ENCODE measurements at places on chromosomes 12 and 14.

DNA sequence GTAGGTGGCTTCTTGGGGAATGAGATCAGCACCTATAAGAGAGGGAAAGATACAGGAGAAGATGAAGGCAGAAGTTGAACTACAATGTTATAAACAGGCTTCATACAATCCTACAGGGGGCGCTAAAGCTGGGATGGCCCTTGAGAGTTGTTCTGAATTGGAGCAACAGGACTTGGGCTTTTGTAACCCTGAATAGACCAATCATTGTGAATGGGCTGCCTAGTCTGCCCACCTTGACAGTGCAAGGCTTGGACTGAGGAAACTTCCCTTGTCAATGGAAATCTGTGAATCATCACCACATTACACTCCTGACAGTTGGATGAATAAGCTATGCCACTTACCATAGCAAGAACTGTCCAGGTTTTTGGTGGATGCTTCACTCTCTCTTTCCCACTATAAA lies 306.1 kb downstream of the KCNC2 start:
- ATAC-seq = no peak

GRCh38 chr14:21704338-21704737 lies 30.7 kb upstream of the OR4E1 start:
- ATAC-seq = no peak

GRCh38 chr12:83083616-83084015 lies 396.9 kb downstream of the TMTC2 start:
- no peak for ATAC-seq

DNA sequence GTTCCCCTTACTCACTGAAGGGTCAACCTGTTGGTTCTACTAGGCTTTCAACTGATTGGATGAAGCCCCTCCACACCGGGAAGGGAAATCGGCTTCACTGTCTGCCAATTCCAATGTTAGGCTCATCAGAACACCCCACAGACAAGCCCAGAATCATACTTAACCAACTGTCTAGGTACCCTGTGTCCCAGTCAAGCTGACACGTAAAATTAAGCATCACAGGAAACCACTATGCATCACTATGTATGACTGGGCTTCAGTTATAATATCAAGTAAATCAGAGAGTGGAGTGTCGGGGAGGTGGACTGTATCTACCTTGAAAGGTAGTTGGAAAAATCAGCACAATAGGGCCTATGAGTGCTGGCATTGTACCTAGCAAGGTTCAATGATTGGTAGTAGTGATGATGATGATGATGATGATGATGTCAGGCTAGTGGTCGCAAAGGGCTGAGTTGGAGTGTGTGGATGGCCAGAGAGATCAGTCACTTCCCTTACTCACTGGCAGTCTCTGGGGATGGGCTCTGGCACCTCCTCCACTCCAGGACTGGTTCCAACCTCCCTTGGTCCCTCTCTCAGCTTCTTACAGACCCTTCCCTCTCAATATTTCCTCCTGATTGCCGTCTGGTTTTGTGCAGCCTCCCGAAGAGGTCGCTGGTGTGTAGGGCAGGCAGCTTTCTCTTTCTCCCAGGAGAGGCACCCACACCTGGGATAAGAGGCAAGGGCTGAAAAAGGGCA lies 3.3 kb upstream of the ATG101 start:
- no peak for ATAC-seq

DNA sequence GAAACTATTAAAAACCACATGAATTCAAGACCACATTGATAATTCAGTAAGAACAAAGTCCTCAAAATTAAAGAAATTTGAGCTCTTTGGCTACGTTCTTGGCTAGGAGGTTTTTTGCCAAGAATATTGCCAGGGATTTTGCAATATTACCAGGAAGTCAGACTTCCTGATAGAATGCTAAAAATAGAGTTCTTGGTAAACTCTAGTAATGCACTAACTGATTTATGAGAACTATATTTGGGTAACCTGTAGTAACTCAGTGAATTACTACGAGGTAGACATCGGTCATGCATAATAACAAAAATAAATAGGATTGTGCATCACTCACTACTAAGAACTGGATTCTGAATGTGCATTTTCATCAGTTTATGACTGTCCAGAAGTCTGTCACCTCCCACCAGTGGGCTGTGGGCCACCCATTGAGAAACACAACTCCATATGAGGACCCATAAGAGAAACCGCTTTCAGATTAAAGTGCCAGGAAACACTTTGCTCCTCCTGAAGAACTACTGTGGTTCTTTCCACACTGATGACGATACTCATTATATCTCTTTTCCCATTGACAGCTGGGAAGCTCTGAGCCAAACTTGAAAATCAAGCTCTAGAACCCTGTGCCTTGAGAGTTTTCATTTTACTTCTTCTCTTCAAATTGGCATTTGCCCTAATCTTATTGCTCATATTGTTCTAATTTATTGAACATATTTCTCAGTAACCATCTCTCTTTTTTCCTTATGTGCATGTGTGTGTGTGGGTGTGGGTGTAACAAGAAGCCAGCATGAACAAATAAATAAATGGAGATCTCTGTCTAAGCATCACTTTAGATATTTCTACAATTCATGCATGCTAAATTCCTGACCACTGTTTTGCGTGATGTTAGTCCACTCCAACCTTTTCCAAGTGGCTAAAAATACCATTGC lies 116.6 kb downstream of the BCL11B start:
- ATAC-seq = no peak

- ATAC-seq = no peak
These were observed 186.5 kb downstream of the KCNA5 start for GRCh38 chr12:5230156-5230555.

DNA sequence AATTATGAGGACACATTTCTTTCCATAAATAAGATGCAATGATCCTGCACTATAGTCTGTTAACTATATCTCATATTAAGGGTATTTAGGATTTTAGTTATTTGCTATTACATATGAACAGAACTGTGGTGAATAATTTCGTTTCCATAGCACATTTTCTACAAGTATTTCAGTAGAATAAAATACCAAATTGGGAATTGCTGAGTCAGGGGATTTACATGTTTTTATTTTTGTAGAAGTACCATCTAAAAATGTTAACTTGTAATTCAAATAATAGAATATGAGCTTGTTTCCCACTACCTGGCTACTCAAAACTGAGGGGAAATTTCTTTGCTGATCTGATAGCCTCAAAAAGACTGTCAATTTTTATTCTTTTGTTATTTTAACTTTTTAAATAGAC lies 124.1 kb downstream of the SCAF11 start:
- ATAC-seq = no peak

DNA sequence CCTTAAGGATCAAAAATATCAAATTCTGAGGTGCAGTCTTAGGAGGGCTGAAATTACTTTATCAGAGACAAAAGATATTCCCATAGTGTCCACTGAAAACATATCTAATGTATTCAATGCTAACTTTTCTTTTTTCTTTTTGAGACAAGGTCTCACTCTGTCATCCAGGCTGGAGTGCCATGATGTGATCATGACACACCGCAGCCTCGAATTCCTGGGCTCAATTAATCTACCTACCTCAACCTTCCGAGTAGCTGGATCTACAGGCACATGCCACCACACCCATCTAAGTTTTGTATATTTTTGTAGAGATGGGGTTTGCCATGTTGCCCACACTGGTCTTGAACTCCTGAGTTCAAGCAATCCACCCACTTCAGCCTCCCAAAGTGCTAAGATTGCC lies 68.3 kb downstream of the ZC3H14 start:
- ATAC-seq = no peak

GRCh38 chr14:21219120-21219519 lies 50.1 kb downstream of the HNRNPC start:
- ATAC-seq = no peak

DNA sequence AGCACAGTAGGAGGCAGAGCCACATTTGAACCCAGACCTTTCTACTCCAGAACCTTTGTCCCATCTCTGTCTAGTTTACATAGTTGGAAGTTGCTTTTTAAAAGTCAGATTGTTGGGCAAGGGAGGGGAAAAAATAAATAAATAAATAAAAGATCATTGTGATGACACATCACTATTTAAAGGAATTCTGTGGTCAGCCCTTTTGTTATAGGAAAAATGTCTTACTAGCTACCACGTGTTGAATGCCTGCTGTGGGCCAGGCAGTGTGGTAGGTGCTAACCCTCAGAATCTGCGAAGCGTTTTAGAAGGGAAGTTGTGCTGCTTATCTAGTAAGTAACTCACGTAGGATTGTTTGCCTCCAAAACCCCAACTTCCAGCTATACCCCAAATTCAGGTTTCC lies 62.3 kb downstream of the BHLHE41 start:
- ATAC-seq = no peak

- ATAC-seq = no peak
These were observed 23.3 kb upstream of the GYS2 start for GRCh38 chr12:21627924-21628323.

DNA sequence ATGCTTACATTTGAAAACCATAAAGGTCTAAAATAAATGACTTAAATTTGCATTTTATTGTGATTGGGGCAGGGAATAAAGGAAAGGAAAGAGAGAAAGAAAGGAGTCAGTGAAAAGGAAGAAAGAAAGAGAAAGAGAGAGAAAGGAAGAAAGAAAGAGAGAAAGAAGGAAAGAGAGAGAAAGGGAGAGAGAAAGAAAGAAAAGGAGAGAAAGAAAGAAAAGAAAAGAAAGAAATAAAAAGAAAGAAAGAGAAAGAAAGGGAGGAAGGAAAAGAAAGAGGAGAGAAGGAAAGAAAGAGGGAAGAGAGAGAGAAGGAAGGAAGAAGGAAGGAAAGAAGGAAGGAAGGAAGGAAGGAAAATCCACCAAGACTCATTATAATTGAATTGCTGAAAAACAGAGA lies 222.8 kb downstream of the RMST start:
- ATAC-seq = no peak

- no peak for ATAC-seq
These were observed 119.8 kb downstream of the KICS2 start for GRCh38 chr12:64102339-64102738.
